ENCODE measurements at places on chromosomes 6 and 20. TPM values are rescaled to one million over a fixed set of nuclear protein-coding genes. Genes with fewer than 3 reads are reported as not detected.

GRCh38 chr6:144215402-144215931, 65.2 kb downstream of the STX11 start:
- DNase-seq: peak; percentile 52

Gene BPI
- total RNA-seq: not detected

Gene DOP1A
- 31.5 TPM for total RNA-seq

DNA sequence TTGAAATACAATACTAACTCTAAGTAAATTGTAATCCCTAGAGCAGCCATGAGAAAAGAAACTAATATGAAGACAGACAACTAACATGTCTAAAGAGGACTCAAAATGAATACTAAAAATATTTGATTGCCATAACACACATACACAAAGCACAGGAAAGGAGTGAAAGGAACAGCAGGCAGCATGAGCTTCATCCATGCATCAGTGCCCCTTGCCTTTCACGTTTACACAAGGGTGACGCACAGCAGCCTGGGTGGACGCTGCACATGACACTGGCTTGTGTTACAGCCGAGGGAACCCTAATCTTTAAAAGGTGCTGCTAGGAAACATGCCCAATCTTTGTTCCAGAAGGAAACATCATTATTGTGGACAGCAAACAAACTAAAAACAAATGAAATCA, 123.5 kb downstream of the MAN1A1 start:
- no peak for DNase-seq

DNA sequence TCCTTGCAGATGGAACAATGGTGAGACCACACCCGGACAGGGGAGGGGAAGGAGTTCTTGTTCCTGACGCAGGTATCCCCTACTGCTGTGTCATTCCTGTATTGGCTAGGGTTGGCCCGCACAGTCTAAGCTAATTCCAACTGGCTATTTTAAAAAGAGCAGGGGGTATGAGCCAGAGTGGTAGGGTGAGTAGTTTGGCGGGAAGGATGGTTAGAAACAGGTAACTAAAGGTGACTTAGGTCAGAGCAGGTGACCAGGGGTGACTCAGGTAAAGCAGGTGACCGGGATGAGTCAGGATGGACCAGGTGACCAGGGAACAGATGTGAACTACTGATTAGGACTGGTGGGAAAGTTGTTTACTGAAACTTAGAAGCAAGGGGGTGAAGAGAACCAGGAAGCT, 58.0 kb downstream of the ZNF292 start:
- DNase-seq: peak; percentile 60

Measured in endodermal cell (in vitro differentiated cells).